ENCODE measurements at places on chromosomes 1 and 21.

GRCh38 chr21:39178421-39178820 lies 4.8 kb downstream of the PSMG1 start:
- DNase-seq = no peak

DNA sequence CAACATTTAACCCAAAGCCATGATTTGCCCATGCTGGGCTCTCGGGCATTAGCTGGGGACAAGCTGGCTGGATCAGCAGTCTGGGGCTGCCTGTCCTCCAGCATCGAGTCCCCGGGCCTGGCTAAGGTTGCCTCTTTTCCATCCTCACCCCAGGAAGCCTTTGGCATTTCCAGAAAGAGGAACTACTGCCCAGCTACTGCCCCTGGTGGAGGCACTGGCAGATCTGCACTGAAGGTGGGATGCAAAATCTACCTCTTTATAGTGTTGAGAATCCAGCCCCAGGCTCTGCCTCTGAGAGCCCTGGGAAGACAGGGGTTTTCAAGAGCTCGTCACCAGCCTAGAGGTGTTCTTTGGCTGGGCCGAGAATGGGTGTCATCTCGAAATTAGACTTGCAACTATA lies 635.9 kb downstream of the MATN1 start:
- no peak for DNase-seq

GRCh38 chr1:247456021-247456420 lies 1.9 kb downstream of the OR2B11 start:
- DNase-seq = no peak

- DNase-seq = no peak
Measured at GRCh38 chr21:29650523-29651022, 289.2 kb downstream of the GRIK1 start.

GRCh38 chr1:244796719-244797406 lies 38.6 kb upstream of the COX20 start:
- DNase-seq = peak; percentile 62

- no peak for DNase-seq
Measured at GRCh38 chr1:22184892-22185612, 42.2 kb upstream of the WNT4 start.

DNA sequence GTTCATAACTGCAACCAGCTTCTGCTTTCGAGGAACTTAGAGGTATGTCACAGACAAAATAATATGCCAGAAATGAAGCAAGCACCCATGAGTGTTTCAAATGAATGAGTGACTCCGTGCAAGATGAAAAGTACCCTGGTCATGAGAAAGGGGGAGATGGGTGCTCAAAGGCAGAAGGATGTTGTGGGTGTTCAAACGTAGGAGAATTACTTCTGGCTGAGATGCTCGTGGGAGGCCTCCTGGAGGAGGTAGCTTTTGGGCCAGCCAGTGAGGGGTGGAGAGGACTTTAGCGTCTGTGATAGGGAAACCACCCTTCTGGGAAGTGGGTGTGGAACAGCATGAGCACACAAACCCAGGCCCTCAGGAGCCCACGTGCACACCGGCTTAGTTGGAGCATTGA lies 113.8 kb downstream of the SYF2 start:
- DNase-seq = no peak

DNA sequence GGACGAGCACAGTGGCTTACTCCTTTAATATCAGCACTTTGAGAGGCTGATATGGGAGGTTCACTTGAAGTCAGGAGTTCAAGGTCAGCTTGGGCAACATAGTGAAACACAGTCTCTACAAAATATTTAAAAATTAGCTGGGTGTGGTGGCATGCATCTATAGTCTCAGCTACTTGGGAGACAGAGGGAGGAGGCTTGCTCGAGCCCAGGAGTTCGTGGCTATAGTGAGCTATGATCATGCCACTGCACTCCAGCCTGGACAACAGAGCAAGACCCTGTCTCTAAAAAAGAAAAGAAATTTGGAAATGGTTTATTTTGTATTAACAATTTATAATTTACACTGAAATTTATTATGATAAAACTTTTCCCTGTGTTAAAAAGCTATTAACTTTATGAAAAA lies 1.7 kb upstream of the ANGPTL3 start:
- DNase-seq = no peak

DNA sequence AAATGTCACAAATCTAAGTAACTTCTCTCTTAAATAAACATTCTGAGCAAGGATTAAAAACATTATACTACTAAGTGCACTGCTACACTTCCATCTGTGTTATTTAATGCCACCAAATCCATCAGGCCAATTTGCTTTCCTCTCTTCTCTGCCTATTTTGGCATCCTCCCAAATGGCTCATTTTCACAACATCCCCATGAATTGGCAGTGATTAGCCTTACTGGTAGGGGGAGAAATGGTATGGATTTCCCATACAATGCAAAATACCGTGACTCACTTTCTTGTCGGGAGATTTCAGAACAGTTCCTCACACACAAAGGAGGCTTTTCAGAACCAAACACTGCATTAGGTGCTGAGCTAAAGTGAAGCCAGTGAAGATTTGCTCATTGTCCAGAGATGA lies 195.7 kb downstream of the MIS18A start:
- no peak for DNase-seq

- no peak for DNase-seq
Measured at GRCh38 chr1:184806296-184806721, 51.7 kb upstream of the EDEM3 start.

DNA sequence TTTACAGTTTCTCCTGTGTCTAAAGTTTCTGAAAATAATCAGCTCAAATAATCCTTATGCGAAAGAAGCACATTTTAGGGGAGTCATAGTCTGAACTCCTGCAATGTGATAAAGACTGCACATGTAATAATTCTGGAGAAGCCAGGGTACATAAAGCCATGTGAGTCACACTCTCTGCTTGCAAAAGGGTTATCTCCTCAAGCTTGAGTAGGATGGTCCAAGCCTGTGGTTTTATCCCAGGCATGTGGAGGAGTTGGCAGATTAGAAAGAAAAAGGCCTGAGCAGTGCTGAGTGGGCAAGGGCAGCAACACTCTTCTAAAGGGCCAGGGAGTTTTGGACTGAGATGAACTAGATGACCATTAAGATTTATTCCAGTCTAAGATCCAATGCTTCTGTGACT lies 220.4 kb downstream of the RHOU start:
- DNase-seq = no peak

DNA sequence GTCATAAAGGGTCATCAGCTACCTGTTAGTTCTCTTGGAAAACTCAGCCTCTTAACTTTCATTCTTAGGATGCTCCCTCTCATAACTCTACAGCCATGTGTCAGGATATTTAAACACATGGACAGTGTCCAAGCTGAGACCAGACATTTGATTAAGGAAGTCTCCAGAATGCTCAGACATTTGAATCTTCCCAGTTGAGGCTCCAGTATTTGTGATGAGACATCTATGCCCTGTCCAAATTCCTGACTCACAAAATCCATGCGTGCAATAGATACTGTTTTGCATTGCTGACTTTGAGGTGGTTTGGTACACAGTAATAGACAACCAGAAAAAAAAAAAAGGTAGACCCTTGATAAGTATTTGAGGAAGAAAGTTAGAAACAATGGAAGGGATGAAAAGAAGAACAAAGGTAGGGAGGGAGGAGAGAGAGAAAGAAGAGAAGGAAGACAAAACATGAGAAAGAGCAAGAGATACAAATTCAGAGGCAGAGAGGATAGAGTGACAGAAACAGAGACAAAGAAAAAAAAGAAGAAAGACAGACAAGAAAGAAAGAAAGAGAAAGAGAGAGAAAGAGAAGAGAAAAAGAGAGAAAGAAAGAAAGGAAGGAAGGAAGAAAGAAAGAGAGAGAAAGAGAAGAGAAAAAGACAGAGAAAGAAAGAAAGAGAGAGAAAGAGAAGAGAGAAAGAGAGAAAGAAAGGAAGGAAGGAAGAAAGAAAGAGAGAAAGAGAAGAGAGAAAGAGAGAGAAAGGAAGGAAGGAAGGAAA lies 275.5 kb upstream of the PRMT6 start:
- DNase-seq = no peak

DNA sequence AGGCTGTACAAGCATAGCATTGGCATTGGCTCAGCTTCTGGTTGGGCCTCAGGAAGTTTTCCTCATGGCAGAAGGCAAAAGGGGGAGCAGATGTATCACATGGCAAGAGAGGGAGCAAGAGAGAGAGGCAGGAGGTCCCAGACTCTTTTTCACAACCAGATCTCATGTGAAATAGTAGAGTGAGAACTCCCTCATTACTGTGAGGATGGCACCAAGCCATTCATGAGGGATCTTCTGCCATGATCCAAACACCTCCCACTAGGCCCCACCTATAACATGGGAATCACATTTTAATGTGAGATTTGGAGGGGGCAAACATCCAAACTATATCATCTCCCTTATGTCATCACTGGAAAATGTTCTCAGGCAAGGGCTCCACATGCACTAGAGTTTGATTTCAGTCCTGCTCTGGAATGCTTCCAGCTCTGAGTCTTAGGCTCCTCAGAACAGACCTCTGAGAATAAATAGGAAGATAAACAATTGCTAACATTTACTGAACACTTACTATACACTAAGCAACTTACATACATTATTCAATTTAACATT lies 39.4 kb upstream of the VTCN1 start:
- no peak for DNase-seq

Data from DND-41 (cell line).